ENCODE measurements at places on chromosomes 3 and 15.

DNA sequence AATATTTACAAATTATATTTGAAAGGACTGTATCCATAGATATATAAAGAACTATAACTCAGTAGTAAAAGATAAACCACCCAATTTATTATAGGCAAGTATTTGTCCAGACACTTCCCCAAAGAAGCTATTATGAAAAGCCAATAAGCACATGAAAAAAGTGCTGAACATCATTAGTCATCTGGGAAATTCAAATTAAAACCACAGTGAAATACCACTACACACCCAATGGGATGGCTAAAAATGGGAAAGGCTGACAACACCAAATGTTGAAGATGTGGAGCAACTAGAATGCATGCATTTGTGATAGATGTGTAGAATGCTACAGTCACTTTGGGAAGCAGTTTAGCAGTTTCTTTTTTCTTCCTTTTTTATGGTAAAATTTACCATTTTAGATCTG, 147.0 kb downstream of the PDE8A start:
- no peak for DNase-seq

GRCh38 chr15:76846782-76847181, 58.4 kb downstream of the SCAPER start:
- no peak for DNase-seq

GRCh38 chr3:142929109-142929508, 34.4 kb downstream of the PAQR9 start:
- no peak for DNase-seq

DNA sequence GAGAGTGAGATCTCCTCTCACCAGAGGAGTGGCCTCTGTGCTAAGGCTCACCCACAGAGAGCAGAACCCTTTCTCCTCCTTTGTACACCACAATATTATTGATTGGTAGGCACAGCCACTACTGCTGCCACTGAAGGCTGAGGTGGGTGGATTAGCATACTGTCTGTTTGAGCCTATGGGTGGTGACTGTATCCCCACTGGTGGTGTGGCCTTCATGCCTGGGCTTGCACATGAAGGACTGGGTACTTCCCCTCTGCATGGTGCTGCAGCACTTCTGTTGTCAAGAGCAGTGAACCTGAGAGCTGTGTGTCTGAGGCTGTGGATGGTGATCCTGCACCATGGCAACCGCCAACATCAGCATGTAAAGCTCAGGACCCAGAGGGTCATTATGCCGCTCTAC, 35.7 kb upstream of the NECTIN3 start:
- DNase-seq: no peak

GRCh38 chr3:72427624-72428023, 420.6 kb downstream of the SHQ1 start:
- no peak for DNase-seq

- DNase-seq: no peak
These were observed 49.8 kb downstream of the GASK1A start for GRCh38 chr3:43028678-43029490.

DNA sequence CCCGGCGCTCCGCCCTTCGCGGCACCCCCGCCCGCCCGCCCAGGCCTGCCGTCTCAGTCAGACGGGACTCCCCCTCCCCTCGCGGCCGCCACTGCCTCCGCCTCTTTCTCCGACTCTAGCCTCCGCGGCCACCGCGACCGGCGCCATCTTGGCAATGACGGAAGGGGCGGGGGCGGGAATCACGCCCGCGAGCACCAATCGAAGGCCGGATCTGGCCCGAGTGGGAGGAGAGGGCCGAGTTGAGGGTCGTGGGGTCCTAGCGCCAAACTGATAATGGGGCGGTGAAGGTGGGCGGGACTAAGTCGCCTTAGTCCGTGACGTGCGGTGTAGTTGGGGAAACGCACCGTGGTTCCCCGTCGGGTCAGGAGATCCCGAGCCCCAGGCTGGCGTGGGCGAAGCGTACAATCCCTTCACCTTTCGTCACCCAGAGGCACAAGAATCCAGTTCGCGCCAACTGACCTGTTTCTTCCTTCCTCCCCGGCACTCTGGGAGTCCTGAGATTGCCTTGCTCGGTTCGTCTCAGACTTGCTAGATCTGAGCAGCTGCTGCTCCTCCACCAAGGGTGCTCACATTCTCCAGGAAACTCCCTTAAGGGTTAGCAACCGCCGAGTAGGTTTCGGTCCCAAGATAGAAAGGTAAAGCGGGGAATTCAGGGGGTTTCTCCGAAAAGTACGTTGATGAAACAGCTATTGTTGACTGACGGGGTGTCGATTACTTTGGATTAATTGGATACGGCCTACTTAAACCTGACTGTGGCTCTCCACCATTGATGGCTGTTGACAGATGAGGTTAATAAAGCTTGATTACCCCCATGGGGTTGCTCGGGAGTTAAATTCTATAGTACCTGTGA, at the start of gene DENND4A:
DENND4A (minus strand) TSS at position 156 of the 850 bp plus-strand sequence. CDS start 35,843 bp downstream, outside the sequence.
- peak; percentile 86 for DNase-seq

DNA sequence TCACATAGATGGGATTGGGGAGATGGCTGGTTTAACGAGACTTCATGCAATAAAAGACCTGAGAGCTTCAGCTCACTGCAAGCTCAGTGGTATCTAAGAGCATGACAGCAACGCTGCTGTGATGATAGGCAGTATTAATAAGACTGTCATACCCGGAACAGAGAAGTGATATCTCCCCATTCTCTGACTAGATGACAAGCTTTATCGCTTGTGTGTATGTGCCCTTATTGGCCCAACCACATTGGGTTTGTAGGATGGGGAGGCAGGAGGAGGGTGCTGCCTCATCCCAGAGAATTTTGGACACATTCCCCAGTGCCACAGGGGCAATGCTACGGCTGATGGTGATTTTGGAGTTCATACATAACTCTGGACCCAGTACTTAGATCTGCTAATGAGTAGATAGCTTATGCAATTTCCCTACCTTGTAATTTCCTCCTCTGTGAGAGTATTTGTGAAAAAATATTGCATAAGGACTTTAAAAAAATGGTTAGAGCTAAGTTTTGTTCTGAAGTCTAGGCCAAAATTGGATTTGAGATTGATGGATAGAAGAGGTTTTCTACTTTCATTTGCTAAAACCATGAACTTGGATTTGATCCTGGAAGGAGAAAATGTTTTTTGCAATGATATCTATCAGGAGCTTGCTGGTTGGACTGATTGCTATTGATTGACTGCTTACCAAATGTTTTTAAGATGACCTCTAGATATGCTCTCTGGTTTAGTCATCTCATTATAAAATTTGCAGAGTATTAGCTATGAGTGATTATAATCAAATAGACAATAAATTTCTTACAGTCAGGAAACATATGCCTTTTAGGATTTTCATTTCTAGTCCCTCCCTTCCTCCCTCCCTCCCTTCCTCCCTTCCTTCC, 14.0 kb upstream of the TMEM212 start:
- DNase-seq: no peak

- DNase-seq: no peak
These were observed 280.0 kb upstream of the P2RY1 start for GRCh38 chr3:152554980-152555379.

GRCh38 chr3:186305286-186305685, 56.7 kb downstream of the DGKG start:
- DNase-seq: no peak

GRCh38 chr15:25641762-25642161, 202.9 kb upstream of the UBE3A start:
- DNase-seq: no peak

- DNase-seq: no peak
These were observed 22.3 kb downstream of the CD200 start for GRCh38 chr3:112355307-112355687.

DNA sequence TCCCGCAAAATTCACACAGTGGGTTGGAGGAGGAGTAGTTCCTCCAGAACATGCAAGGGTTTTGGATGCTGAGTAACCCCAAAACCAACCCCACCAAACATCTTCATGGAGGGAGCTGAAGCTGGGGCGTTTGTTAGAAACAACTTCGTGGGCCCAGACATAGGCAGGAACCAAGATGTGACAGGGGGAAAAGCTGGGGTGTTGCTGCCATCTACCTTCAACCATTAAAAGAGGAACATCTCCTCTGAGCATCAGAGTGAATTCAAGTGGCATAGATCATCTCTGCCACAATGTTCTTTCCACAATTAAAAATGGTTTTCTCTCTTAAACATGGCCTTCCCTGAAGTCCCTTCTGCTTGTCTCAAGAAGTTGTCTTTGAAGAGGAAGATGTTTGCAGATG, 20.5 kb downstream of the SIDT1 start:
- DNase-seq: no peak

DNA sequence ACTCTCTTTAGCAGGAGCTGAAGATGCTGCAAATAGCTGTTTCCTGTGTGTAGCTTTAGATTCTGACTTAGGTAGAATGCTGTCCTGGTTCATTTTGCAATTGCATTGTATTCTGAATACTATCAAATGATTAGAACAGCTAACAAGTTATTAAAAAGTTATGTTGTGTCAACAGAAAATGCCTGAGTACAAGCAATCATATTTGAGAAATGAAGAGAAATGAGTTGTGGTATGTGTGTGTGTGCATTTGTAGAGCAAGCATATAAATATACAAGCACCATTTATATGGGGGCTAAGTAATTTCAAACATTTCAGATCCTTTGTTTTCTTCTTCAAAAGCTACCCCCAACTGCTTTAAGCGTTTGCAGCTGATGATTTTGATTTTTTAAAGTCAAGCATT, 7.8 kb downstream of the ZIC1 start:
- DNase-seq: no peak

- no peak for DNase-seq
These were observed 290.7 kb upstream of the MDFIC2 start for GRCh38 chr3:70603103-70603502.

DNA sequence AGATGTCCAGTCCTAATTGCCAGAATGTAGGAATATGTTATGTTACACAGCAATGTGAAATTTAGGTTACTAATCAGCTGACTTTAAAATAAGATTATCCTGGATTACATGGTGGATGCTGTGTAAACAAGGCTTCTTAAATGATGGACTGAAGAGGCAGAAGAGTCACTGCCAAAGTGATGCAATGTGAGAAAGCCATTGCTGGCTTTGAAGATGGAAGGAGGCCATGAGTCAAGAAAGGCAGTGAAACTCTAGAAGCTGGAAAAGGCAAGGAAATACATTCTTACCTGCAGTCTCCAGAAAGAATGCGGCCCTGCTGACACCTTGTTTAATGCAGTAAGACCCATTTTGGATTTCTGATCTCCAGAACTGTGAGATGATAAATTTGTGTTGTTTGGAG, 179.1 kb upstream of the ZPLD1 start:
- DNase-seq: no peak

- DNase-seq: no peak
These were observed 23.4 kb downstream of the DZIP1L start for GRCh38 chr3:138092023-138092422.

DNA sequence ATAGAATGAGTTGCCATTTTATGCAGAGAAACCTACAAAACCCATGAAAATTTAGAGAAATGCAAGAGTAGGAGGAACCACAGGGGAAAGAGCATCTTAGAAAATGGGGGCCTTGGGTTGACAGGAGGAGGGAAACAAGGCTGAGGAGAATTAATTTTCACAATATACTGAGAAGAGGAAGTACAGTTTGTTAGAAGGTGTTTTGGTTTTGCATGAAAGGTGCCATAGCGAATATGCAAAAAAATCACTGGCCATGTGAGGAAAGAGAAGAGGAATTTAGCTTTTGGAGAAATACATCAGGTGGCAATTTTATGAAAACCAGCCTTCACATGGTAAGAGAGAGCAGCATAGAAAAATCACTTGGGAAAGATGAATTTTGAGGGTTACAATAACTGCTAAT, 413.9 kb upstream of the C2CD4B start:
- DNase-seq: no peak

- no peak for DNase-seq
These were observed 406.2 kb downstream of the CNTN4 start for GRCh38 chr3:2504912-2505311.

- no peak for DNase-seq
These were observed 136.7 kb upstream of the VEPH1 start for GRCh38 chr3:157639756-157640426.

GRCh38 chr15:40314723-40315276, 7.1 kb upstream of the PLCB2 start:
- DNase-seq: no peak

GRCh38 chr15:68001811-68002210, 52.3 kb upstream of the PIAS1 start:
- DNase-seq: no peak

DNA sequence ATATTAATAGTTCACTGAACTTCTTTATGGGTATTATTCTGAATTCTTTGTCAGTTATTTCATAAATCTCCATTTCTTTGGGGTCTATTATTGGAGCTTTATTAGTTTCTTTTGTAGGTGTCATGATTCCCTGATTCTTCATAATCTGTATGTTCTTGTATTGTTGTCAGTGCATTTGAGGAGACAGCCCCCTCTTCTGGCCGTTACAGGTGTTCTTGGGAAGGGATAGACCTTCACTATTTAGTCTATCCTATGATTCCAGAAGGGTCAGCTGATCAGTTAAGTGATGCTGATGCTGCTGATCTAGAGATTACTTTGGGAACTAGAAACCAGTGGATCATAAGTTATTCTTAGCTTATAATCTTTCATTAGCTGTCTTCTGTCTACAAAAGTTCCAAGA, 34.9 kb downstream of the TMEM39A start:
- DNase-seq: no peak

GRCh38 chr3:118987477-118987876, 47.2 kb downstream of the IGSF11 start:
- no peak for DNase-seq

DNA sequence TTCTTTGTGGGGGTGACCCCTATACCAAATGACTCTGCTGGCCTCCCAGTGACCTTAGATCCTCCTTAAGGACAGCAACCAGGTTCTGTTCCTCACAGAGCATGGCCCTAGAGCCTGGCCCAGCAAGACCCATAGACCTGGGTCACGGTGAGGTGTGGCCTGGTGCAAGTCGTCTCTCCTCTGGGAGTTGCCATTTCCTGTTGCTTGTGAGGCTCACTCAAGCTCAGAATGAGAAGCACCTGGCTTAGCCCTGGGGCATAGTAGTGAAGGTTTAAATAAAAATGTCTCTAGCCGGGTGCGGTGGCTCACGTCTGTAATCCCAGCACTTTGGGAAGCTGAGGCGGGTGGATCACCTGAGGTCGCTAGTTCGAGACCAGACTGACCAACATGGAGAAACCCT, 131.3 kb downstream of the SMAD6 start:
- no peak for DNase-seq

DNA sequence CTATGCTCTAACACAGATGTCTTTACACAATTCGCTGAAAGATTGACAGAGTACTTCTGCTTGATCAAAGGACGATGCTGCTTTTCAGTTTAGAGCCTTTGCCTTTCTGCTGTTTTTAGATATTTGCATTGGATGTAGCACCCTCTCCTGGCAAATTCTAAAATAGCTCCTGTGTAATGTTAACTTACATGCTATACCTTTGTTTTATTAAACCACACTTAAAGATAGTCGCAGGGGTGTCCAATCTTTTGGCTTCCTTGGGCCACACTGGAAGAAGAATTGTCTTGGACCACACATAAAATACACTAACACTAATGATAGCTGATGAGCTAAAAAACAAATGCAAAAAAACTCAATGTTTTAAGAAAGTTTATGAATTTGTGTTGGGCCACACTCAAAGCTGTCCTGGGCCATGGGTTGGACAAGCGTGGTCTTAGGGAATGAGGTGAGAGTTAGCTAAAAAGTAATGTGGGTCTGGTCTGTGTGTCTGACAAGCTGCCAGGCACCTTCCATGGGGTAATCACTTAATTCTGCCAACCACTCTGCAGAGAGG, 62.9 kb downstream of the ATG7 start:
- DNase-seq: no peak

Data from cerebellar nuclear complex (tissue), 1 donor.